ENCODE measurements at places on chromosomes 7 and 10.

DNA sequence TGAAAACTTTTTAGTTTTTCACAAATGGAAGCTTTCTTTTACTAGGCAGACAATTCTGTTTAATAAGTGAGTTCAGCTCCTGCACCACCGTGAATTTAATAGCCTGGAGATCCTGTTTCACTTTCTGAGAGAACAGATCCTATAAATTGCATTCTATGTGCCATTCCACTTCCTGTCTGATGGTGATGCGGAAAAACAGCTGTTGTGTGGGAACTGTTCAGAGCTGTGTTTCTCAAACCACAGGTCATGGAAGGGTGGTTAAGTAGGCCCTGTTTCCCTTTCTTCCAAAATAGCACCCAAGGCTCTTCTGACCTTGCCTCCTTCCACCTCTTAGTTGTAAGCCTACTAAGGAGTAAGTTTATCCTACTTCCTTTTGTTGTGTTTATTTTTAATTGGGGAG, 97.2 kb upstream of the DKK1 start:
- H3K27ac ChIP-seq: no peak overlapping the region
- no peaks in the 10 kb centered on the region for H3K4me1 ChIP-seq
- H3K4me3 ChIP-seq: no peak overlapping the region
- H3K27me3 ChIP-seq: no peaks in the 10 kb centered on the region
- H3K36me3 ChIP-seq: no peaks in the 10 kb centered on the region

GRCh38 chr7:4070214-4070613, 611.9 kb upstream of the FOXK1 start:
- H3K27ac ChIP-seq: no peak overlapping the region
- no peak overlapping the region for H3K4me3 ChIP-seq
- H3K27me3 ChIP-seq: no peaks in the 10 kb centered on the region
- peaks cover 2% of the 10 kb centered on the region for H3K4me1 ChIP-seq
- no peaks in the 10 kb centered on the region for H3K36me3 ChIP-seq

GRCh38 chr10:8033812-8034465, 20.5 kb upstream of the GATA3 start:
- H3K27me3 ChIP-seq: peaks cover 76% of the 10 kb centered on the region
- peak; percentile 43 for DNase-seq
- no peak overlapping the region for H3K27ac ChIP-seq
- no peak overlapping the region for H3K4me3 ChIP-seq
- H3K36me3 ChIP-seq: no peaks in the 10 kb centered on the region
- peaks cover 26% of the 10 kb centered on the region for H3K4me1 ChIP-seq

DNA sequence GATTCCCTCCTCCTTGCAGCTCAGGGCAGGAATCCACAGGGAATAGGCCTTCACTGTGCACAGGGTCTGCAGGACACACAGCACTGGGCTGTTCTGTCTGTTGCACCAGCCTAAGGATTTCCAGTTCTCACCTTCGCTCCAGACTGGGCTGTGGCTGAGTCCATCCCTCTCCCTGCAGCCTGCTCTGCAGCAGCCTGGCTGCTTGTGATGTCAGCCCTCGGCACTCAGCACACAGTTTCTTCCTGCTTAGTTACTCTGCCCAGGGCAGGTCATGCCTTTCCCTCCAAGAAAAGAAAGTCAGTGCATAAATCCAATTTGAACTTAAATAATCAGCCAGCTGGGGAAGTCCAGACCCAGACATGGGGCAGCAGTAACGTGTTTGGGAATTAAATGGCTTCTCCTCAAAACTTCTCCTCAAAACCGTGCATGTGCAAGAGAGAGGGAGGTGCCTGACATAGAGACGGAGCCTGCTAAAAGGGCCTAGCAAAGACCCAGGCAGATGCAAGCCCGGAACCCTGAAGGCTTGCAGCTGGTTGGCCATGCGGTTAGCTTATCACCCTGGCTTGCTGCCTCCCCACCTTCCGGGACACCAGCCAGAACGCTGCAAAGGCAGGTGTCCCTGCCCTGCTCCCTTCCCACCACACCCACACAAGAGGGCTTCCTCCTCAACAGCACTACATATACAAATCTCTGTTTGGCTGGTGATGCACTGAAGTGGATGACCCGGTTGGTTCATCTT, 10.9 kb upstream of the GDF2 start:
- H3K27me3 ChIP-seq: no peaks in the 10 kb centered on the region
- peak; percentile 61 for DNase-seq
- H3K4me1 ChIP-seq: peaks cover 32% of the 10 kb centered on the region

GRCh38 chr7:23715099-23715498, 5.1 kb downstream of the STK31 start:
- H3K4me1 ChIP-seq: no peaks in the 10 kb centered on the region
- DNase-seq: no peak
- no peak overlapping the region for H3K27ac ChIP-seq
- H3K36me3 ChIP-seq: no peaks in the 10 kb centered on the region

Measured in activated T-cell treated with anti-CD3 and anti-CD28 coated beads, Interleukin-2, amount 50 U/mL, for 24 hours (primary cell).